Activated CD8-positive, alpha-beta memory T cell treated with anti-CD3 and anti-CD28 coated beads for 1 hour (primary cell): ENCODE measurements at places on chromosomes 2 and 18.

DNA sequence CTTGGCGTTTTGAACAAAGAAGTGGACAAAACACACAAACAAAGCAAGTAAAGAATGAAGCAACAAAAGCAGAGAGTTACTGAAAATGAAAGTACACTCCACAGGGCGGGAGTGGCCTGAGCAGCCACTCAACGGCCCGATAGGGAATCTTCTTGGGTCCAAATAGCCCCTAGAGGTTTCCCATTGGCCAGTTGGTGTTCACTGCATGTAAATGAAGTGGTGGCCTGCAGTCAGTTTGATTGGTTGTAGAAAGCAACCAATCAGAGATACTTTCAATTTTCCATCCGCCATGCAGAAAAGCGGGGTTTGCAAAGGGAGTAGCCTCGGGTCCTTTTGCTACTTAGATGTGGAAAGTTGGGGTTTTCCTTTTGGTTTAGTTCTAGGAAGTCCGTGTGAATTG, 31.6 kb downstream of the CYBRD1 start:
- no peak for DNase-seq

GRCh38 chr2:218745559-218746469, 35.2 kb downstream of the TTLL4 start:
- DNase-seq: no peak

DNA sequence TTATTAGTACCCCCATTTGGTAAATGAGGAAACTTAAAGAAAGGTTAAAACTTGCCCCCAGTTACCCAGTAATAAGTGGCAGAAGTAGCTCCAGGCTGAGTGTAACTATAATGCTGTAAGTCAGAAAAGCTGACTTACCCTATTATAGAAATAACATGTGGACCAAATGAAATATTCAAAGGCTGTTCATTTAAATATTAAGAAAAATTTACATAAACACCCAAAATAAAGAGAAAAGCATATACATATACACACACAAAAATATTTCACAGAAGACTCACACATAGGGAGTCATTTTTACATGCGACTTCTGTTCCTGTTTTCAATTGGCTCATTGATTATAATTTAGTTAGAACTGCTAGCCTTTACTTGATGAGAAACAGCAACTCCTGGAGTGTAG, 189.1 kb downstream of the NBAS start:
- DNase-seq: no peak

- no peak for DNase-seq
Measured at GRCh38 chr18:60554967-60555366, 182.4 kb upstream of the MC4R start.

GRCh38 chr2:88517759-88518201, 65.3 kb upstream of the FOXI3 start:
- DNase-seq: no peak

- no peak for DNase-seq
Measured at GRCh38 chr2:25125189-25125588, 43.2 kb downstream of the POMC start.

DNA sequence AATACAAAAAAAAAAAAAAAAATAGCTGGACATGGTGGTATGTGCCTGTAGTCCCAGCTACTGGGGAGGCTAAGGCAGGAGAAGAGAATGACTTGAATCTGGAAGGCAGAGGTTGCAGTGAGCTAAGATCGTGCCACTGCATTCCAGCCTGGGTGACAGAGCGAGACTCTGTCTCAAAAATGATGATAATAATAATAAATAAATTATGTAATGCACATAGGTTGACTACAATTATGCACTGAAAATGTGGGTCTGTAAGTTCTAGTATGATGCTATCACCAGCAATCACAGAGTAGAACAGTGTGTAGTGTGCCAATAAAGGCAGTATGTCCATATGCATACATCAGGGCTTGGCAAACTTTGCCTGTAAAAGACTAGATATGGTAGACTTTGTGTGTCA, 55.6 kb upstream of the MYCN start:
- no peak for DNase-seq
